ENCODE measurements at places on chromosomes 12 and 14. TPM values are rescaled to one million over a fixed set of nuclear protein-coding genes. Genes with fewer than 3 reads are reported as not detected.

Gene BHLHE41
- total RNA-seq, result not detected

Gene MYF5
- total RNA-seq, result not detected

Gene C12orf54
- total RNA-seq, result not detected

Gene TAS2R46
- 0.71 TPM for total RNA-seq

Gene TRMT61A
- 11.6 TPM for total RNA-seq

Gene MAP1LC3B2
- total RNA-seq, result 1.3 TPM

Gene GNPNAT1
- 5.6 TPM for total RNA-seq

- no peak for DNase-seq
Measured at GRCh38 chr14:104086661-104087461, 1.4 kb downstream of the ASPG start.

DNA sequence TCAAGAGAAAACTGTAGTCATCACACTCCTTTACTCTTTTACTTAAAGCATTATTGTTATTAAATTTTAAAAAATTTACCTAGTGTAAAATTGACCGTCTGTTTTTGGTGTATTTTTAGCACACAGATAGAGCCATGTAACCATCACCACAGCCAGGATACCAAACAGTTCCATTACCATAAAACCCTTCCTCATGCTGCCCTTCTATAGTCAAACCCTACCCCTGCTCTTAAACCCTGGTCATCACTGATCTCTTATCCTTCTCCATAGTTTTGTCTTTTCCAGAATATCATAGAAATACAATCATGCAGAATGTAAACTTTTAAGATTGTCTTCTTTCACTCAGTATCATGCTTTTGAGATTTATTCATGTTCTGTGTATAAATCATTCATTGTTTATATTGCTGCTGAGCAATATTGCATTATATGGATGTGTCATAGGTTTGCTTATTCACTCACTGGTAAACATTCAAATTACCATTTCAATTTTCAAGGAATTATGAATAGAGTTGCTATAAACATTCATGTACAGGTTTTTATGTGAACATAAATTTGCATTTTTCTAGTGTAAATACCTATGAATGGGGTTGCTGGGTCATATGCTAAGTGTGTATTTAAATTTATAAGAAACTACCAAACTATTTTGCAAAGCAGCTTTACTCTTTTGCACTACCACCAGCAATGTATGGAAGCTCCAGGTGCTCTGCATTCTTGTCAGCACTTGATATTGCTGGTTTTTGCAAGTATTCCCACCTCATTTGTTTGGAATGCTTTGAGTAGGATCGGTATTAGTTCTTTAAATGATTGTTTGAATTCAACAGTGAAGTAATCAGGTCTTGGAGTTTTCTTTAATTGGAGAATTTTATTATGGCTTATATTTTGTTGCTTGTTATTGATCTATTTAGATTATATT lies 125.5 kb downstream of the LMNTD1 start:
- no peak for DNase-seq

GRCh38 chr12:92411687-92412086 lies 266.0 kb upstream of the BTG1 start:
- no peak for DNase-seq

- no peak for DNase-seq
Measured at GRCh38 chr14:20564501-20564997, 3.7 kb upstream of the RNASE9 start.

- peak; percentile 12 for DNase-seq
Measured at GRCh38 chr12:108768591-108769500, 37.5 kb upstream of the CORO1C start.

- no peak for DNase-seq
Measured at GRCh38 chr14:41817626-41818025, 210.9 kb downstream of the LRFN5 start.

DNA sequence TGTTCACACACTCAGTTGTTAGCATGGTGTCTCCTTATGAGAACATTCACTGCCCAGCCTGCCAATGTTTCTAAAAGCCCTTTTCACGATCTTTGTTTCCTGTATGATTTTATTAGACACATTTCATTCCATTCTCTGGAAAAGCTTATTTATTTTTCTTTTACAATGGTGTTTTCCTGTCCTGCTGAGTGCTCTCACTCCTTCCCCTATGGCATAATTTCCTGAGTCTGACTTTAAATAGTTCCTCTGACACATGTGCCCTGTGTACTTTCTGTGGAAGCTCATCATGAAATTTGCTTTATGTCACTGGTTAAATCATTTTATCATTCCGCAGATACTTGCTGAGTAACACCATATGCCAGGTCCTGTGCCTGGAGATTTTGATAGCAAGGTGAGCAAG lies 612.0 kb downstream of the FLRT2 start:
- DNase-seq, result no peak

GRCh38 chr12:90970471-90970870 lies 15.5 kb upstream of the CCER1 start:
- DNase-seq, result no peak

DNA sequence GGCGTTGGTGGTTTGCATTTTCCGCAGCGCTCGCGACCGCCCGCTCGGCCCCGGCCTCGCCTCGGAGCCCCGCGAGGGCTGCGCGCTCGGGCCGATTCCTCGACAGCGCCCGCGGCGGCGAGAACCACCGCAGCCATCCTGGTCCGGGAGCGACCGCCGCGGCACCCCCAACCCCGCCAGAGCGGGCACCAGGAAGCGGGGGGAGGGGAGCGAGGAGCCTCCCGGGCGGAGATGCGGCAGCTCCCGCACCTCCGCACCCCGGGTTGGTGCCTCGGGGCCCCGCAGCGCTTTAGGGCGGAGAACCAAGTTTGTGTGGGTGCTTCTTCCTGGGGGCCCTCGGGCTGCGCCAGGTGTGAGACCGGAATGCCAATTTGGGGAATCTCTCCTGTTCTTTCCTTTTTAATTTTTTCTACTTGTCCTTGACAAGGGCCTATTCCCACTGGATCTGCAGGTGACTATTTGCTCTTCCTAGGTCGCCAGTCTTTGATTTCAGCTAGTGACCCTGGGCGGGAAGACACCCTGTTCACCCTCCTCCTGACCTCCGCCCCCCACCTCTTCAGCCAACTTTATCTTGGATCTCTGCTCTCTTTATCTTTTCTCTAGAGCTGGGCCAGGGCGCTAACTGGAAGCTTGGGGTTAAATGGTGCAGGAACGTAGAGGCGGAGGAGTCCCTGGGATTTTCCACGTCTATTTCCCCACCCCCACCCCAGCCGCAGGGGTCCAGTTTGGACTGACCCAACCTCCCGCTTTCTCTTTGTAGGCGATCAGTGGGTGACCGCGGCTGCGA lies at the start of gene SOCS2:
Gene SOCS2 (plus strand): TSS at position 751 of the 787 bp plus-strand sequence. CDS start 223 bp downstream, outside the sequence.
- peak; percentile 56 for DNase-seq

- no peak for DNase-seq
Measured at GRCh38 chr14:45519766-45520165, 266.8 kb upstream of the MIS18BP1 start.

DNA sequence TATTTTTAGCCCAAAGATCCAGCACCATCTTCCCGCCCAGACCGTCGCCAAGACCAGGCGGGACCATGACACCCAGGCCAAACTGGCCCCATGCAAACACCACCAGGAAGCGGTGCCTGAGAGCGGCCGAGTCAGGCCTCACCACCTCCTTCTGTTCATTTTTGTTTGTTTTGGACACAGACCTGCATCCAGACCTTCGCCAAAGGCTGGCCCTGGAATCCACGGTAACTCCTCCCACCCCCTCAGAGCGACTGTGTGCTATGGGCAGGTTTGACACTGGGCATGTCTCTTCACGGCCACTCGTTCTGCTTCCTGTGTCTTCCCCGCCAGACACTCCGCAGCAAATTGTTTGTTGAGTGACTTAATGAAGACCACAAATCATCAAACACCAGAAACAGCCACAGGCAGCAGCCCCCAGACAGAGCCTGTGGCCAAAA lies 47.1 kb downstream of the NCOR2 start:
- DNase-seq, result no peak

DNA sequence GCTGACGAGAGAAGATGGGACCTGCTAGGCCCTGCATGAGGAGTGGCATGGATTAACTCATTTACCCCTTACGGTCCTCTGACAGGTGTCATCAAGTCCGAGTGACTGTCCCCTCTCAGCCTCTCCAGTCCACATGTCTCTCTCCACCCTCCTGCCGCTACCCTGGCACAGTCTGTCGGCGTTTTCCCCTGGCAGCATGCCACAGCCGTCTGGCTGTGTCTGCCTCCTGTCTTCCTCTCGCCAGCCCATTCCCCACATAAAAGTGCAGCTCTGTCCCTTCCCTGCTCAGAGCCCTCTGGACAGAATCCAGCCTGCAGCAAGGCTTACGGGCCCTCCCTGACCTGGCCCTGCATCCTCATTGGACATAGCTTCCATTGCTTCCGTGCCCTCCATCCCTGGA lies 45.6 kb downstream of the UBE3B start:
- DNase-seq, result no peak

- DNase-seq, result no peak
Measured at GRCh38 chr14:73472185-73473114, 14.1 kb upstream of the NUMB start.

DNA sequence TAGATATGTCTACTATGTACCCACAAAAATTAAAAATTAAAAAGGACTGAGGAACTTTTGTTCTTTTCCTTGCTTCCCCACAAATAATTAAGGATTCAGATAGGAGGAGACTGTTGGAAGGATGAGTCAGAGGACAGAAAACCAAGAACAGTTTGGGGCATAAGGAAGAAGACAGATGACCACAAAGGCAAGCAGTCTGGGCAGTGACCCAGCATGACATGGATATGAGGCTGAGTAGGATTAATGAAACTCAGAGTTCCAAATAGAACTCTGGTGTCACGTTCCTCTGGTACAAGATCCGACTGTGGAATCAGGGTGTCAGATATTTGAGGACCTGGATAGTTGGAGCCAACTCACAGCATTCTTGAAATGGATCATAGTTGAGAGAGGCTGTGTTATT lies 89.3 kb upstream of the SLC38A4 start:
- DNase-seq, result no peak

DNA sequence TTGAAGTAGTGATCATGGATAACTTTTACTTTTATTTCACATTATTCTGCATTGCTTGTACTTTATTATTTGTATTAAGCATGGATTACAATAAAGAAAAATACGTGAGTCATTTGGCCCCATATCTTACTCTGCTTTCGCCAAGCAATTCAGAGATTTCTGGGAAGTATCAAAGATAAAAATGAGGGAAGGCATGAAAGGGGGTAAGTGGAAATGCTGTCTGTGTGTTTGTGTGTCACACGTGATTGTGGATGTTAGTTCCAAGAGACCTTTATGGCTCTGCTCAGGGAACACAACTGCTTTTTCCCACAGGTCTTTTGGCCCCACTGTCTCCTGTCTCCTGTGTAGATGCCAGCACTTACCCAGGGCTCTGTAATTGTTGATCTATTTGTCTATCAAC lies 10.5 kb downstream of the NID2 start:
- DNase-seq, result no peak

GRCh38 chr14:75689012-75689411 lies 28.0 kb downstream of the TTLL5 start:
- no peak for DNase-seq

DNA sequence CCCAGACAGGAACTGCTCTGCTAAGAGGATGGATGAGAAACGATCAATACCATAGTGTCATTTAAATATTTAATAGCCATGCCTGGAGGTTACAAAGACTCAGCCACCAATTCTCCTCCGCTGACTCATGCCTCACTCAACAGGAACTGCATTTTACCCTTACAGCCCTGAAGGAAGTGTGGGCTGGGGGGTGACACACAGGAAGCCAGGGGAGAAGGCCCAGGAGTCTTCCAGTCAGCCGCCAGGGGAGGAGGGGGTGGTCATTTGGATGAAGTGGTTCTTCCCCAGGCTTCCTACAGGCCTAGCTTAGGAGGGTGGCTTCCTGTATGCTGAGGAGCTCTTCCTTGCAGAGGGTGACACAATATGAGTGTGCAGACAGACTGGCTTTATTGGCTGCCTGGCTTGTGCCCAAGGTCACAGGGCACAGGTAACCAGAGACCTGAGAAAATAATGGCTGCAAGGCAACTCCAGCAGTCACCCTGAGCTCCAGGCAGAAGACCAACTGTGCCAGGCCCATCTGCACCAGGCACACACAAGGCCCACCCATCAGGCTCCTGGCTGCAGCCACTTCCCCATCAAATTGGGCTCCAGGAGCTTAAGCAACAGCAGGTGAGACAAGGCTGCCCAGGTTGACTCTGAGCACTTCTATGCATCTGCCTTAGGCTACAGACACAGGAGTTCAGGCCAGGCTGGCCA lies 30.6 kb upstream of the RPLP0 start:
- DNase-seq, result peak; percentile 82

DNA sequence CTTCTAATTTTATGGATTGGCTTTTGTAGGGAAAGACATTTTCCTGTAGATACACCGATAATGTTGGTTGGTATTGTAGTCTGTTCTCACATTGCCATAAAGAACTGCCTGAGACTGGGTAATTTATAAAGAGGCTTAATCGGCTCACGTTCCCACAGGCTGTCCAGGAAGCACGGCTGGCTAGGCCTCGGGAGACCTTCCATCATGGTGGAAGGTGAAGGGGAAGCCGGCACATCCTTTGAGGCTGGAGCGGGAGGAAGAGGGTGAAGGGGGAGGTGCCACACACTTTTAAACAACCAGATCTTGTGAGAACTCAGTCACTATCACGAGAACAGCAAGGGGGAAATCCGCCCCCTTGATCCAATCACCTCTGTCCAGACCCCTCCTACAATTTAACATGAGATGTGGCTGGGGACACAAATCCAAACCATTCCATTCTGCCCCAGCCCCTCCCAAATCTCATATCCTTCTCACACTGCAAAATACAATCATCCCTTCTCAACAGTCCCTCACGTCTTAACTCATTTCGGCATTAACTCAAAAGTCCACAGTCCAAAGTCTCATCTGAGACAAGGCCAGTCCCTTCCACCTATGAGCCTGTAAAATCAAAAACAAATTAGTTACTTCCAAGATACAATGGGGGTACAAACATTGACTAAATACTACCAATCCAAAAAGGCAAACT lies 66.7 kb upstream of the EIF5 start:
- DNase-seq, result no peak

DNA sequence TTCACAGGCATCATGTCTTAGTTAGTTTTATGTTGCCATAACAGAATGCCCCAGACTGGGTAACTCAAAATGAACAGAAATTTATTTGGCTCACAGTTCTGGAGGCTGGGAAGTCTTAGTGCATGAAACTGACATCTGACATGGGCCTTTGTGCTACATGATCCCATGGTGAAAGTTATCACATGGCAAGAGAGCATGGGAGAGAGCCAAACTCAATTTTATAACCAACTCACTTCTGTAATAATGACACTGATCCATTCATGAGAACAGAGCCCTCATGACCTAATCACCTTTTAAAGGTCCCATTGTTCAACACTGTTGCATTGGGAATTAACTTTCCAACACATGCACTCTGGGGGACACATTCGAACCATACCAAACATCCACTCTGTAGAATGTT lies 1015.1 kb downstream of the DIO2 start:
- no peak for DNase-seq

- DNase-seq, result no peak
Measured at GRCh38 chr12:104864668-104865067, 93.4 kb downstream of the SLC41A2 start.

DNA sequence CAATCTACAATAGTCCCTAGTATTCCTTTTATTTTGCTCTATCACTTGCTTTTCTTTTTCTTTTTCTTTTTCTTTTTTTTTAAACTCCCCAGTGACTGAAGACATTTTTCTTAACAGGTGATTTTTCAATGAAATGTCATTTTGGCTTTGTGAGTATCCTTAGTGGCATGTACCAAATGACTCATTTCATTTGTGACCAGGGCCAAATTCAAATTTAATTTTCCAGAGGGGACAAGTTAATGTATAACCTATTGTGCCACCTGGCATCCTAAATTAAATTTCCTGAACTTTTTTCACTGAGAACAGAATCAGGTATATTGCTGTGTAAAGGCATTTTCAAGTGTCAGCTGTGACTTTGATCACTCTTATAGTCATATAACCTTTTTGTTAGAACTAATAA lies 39.7 kb upstream of the SYT1 start:
- no peak for DNase-seq

Measured in CD8-positive, alpha-beta T cell (primary cell).